ENCODE measurements at places on chromosomes 5 and 9.

- DNase-seq, result no peak
Measured at GRCh38 chr5:39759701-39760100, 334.9 kb upstream of the DAB2 start.

GRCh38 chr5:52544738-52545137 is 243.0 kb upstream of the ITGA1 start:
- no peak for DNase-seq

DNA sequence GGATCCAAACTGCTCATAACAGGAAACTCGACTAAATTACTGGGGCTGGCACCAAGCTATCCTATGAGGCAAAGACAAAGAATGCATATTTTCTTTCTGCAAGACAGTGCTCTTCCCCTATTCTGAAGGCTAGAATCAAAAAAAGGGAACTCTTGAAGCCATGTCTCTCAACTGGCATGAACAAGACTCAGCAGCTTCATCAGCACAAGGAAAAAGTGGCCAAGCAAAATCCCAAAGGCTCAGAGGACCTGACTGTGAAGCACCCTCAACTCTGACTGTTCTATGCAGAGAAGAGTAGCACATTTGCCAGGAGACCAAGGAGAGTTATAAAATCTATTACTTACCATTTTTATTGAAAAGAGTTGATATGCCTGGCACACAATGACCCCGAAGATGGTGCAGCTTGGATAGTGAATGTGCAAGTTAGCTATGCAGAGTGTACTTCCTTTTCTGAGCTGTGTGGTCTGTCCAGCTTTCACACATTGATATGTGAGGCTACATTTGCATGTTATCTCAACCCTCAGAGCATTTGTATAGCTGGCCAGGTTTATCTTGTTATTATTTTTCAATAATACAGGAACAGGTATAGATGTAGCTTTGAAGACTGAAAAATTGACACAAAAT is 51.0 kb upstream of the FYB1 start:
- peak; percentile 56 for DNase-seq

DNA sequence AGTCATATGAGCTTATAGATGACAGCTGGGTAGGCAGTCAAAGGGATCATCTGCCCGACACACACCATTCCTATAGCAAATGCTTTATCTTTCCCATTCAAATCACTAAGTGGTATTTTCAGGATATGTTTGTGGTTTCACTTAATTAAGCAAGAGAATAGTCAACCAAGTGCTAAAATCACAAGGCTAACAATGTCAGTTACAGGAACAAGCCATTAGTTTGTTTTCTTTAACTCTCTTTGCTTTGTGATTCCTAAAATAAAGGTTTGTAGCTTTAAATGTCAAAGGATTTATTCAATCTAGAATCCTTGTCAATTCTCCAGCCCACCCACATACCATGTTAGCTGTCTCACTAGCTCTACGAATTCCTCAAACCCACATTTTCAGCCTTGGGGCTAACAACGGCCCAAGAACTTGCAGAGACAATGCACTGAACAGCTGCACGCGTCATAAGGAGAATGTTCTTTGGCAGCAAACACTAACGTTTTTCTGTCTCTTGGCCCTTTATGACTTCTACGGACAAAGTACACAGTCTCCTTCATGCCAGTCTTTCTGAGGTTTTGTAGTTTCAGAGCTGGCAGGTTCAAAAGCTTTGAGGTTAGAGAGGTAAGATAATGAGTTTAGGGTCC is 56.6 kb downstream of the ELAVL2 start:
- DNase-seq, result no peak

- no peak for DNase-seq
Measured at GRCh38 chr9:135596211-135596610, 34.7 kb downstream of the PAEP start.

GRCh38 chr9:127418037-127418471 is 6.1 kb upstream of the ZNF79 start:
- DNase-seq, result no peak

DNA sequence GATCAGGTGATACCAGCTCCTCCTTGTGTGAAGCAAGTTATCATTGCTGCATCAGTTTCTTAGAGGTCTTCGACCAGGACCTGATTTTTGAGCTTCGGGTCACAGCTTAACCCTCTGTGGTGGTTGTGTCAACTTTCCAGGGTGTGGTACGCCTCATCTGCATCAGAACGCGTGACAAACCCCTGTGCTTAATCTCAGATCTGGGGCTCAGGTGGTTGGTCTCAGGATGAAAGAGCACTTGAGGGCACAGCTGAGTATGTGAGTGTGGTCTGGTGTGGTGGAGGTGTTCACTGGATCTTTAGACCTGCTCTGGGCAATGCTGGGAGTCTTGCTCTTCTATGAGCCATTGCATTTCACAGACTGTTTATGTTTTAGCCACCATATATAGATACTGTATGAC is 64.1 kb downstream of the OSTF1 start:
- no peak for DNase-seq

GRCh38 chr5:56070851-56071465 is 76.2 kb upstream of the IL6ST start:
- no peak for DNase-seq

DNA sequence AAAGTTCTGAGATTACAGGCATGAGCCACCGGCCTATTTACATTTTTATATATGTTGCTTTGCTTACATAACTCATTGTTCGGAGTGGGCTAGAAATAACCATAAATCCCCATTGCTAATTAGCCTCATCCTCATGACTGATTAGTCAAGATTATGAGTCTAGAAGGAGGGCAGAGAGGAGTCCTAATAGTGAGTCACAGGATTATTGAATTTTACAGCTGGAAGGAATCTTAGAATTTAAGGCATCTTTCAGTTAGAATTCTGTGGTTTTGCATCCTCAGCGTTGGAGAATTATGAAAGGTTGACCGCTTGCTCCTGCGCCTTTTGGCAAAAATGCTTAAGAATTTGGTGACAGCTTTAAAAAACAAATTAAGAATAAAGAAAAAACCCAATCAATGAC is 2.6 kb upstream of the PBX3 start:
- no peak for DNase-seq

GRCh38 chr5:30596495-30597064 is 596.9 kb upstream of the CDH6 start:
- no peak for DNase-seq

- no peak for DNase-seq
Measured at GRCh38 chr5:119071561-119071995, 691 bp downstream of the DMXL1 start.

DNA sequence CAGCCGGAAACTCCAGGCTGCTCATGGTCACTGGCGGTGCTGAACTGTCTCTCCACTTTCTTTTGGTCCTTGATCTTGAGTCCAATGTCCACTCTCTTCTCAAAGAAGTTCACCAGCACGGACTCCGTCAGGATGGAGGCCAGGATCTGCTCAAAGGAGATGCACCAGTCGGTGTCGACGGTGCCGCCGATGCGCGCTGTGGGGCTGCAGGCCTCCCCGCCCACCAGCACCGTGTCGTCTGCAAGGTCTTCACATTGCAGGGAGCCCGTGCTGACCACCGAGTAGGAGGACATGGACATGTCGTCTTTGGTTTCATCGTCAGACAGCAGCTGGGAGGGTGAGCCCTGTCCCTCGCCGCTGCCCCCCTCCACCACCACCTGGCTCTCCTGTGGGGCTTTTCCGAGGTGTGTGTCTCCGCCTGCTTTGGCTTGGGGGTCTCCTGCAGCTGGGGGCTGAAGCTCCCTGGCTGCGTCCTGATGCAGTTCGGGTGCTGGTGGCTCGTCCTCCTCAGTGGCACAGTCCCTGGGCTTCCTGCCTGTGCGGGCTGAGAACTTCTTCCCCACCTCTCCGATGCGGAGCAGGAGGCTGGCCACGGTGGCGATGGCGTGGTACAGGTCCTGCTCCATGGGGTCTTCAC is 5.0 kb upstream of the MRNIP start:
- DNase-seq, result no peak

DNA sequence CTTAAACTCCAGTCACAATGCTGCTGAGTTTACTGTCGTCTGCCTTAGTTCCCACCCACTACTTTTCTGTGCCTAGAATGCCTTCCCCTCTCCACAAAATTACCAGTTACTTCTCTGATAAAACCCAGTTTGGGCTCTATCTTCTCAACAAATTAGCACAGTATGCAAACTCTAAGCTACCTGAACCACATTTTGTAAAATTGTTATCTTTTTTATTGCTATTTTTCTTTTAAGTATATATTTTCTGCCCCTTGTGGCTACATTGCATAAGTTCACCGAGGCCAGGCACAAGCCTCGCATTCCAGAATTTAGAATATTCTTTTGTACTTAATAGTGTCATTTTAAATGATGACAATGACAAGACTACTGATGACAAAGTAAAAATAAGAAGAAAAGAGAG is 60.0 kb downstream of the POU5F2 start:
- DNase-seq, result no peak

DNA sequence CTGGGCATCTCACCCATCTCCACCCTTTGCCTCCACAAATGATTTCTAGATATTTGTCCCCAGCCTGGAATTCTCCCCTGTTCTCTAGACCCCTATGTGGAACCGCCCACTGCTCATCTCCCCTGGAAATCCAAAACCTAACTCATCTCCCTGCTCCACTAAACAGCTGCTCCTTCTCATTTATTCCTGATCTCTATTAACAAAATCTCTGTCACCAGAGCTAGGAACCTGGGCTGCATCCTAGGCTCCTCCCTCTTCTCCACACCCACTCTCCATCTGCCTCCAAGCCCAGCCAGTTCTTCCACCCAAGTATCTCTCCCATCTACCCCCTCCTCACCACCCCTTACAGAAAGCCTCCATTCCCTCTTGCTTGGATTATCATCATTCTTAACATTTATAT is 24.0 kb upstream of the SYNPO start:
- DNase-seq, result no peak

All from bone marrow (tissue), 2 donors.